GM23248 (cell line): ENCODE measurements at places on chromosomes 4 and X.
A peak's percentile ranks its signal among the peaks of the same experiment; 100 is the strongest.

DNA sequence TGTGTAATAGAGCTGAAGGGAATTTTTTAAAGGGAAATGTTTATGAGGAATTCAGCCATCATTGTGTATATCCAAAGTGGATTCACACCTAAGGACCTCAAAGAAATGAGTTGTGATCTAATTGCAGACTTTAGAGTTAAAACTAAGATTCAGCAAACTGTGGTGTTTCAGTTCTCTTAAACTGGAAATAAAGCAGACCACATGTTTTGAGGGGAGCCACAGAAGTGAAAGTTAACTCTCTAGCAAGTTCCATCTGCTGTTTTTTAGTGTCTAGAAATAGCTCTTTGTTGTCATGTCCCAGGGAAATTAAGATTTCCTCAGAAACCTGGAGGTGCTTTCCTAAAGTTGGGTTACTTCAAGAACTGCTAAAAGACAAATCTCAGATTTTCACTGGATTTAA, 97.3 kb upstream of the DDX3X start:
- DNase-seq, result no peak

DNA sequence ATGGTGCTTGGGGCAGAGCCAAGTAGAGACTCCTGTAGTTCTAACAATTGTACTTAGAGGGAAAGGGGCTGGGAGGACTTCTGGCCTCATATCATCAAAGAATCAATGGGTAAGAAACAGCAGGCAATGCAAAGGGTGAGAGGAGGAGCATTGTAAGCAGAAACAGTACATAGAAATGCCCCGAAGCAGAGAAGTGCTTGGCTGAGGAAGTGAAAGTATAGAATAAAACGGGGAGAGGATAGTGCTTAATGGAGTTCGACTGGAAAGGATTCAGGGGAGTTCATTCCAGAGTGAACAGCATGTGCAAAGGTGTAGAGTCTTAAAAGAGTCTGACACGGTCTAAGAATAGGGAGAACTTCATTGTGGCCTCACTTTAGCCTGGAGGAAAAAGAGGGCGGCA, 103.0 kb downstream of the SYNPO2 start:
- no peak for DNase-seq

DNA sequence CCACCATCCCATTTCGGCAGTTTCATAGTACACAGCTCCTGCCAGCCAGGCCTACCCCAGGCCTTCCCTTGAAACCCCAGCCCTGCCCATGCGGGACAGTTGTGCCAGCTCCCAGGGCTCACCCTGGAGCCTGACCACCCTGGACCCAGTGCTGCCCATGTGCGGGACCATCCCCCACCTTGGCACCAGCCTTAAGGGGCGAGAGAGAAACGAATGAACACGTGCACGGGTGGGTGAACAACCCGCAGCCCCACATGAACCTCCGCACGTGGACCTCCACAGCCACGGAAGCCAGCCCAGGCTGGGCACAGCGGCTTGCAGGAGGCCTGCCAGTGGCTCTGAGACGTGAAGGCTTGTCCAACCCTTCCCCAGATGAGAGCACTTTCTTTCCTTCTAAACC, 76.0 kb upstream of the MXD4 start:
- DNase-seq, result no peak

GRCh38 chr4:101328063-101328602, 19.2 kb downstream of the PPP3CA start:
- no peak for DNase-seq

- DNase-seq, result peak; percentile 8
Observed at GRCh38 chr4:189974056-189974455, 33.4 kb downstream of the FRG1 start.

- DNase-seq, result no peak
Observed at GRCh38 chrX:19866626-19867410, 20.6 kb downstream of the SH3KBP1 start.

GRCh38 chrX:83145876-83146275, 362.2 kb upstream of the POU3F4 start:
- no peak for DNase-seq

DNA sequence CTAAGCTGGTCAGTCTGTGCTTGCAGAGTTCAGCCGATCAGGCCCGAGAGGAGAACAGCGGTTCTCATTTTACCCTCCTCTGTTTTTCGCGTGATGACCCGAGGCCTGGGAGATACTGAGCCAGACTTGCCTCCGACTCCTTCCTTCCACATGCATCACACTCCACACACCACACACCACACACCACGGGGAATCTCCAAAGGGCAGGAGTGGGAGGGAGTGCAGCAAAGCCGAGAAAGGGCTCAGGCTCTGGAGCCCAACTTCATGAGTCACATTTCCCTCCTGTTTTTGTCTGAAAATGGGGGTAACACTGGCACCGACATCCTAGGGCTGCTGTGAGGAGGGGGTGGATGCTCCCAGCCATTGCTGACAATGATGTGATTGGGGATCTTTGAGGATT, 38.9 kb downstream of the TKTL1 start:
- DNase-seq, result no peak

DNA sequence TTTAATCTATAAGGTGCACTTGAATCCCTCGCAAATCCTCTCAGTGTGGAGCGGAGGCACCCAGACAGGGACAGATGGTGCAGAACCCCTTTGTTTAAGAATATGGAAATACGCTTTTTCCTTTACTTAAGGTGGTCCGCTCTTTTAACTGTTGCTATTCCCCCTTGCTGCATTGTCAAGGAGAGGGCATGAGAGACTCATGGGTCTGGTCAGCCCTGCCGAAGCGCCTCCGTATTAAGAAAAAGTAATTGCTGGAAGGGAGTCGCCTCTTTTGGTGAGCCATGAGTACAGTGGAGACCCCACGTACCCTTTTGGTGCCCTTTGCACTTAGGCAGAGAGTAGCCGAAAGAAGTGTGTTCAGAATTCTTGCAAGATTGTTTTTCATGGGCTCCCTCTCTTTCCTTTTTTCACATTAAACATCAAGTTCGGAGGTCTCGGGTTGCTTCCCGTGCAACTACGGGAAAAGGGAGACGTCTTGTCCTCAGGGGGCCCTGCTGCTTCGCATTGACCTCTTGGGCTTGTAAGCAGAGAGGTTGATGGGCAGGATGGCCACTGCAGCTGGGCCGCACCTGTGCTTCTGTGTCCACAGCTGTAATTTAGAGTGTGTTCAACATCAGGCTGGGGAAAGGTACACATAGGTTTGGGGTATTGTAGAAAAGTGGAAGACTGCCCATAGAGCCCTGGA, 109.6 kb downstream of the SPRY1 start:
- no peak for DNase-seq

- DNase-seq, result no peak
Observed at GRCh38 chrX:150337026-150337425, 26.1 kb upstream of the MAMLD1 start.

- no peak for DNase-seq
Observed at GRCh38 chrX:24468245-24468644, 3.2 kb downstream of the PDK3 start.

DNA sequence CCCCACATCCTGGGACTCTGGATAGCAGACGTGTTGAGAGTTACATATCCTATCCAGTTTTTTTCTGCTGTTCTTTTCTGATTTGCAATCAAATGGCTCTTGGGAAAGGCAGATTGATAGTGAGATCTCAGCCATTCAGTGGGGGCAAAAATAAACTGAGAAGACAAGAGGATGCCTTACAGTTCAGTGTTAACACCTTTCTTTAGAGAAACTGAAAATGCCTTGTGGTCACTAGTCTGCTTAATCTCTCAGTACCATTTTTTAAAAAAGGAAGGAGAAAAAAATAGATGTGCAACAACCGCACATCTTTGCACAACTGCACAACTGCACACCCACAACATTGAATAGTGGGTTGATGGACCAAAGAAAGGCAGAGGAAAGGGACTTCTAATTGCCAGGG, 109.3 kb downstream of the ARHGEF9 start:
- no peak for DNase-seq

- no peak for DNase-seq
Observed at GRCh38 chrX:56029188-56029587, 203.0 kb upstream of the KLF8 start.

DNA sequence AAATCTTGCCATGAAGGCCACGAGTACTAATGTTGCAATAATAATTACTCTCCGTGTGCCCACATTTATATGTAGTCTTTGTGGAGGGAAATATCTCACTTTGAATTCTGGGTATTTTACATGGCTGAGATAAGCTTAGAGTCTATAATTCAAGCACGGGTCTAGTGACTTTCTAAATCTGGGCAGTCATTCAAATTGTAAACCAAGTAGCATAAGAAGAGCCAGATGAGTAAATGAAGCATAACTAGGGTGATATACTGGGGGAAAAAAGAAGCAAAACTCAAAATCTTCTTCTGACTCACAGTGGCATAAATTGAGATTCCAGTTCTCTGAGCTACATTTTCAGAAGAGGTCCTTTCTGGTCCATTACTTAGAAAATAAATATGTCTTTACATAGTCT, 53.0 kb downstream of the MAPK10 start:
- peak; percentile 82 for DNase-seq

DNA sequence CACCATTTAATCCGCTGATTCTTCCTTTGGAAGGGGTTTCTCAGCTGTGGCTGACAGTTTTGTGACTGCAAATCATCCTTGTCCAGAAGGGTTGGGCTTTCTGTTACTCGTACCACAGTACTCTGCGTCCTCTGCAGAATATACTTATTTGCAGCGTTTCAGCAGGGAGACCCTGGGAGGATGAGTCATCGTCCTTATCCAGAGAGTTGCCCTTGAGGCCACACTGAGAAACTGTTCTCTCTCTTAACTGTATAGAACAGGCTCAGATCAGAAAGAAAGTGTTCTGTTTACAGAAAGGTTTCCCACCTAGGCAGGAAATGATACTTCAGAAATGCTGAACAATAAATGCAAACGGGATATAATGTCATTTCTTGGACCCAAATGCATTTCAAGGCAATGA, 47.8 kb upstream of the DDX53 start:
- no peak for DNase-seq

- peak; percentile 56 for DNase-seq
Observed at GRCh38 chr4:113781439-113782040, 20.0 kb upstream of the CAMK2D start.

DNA sequence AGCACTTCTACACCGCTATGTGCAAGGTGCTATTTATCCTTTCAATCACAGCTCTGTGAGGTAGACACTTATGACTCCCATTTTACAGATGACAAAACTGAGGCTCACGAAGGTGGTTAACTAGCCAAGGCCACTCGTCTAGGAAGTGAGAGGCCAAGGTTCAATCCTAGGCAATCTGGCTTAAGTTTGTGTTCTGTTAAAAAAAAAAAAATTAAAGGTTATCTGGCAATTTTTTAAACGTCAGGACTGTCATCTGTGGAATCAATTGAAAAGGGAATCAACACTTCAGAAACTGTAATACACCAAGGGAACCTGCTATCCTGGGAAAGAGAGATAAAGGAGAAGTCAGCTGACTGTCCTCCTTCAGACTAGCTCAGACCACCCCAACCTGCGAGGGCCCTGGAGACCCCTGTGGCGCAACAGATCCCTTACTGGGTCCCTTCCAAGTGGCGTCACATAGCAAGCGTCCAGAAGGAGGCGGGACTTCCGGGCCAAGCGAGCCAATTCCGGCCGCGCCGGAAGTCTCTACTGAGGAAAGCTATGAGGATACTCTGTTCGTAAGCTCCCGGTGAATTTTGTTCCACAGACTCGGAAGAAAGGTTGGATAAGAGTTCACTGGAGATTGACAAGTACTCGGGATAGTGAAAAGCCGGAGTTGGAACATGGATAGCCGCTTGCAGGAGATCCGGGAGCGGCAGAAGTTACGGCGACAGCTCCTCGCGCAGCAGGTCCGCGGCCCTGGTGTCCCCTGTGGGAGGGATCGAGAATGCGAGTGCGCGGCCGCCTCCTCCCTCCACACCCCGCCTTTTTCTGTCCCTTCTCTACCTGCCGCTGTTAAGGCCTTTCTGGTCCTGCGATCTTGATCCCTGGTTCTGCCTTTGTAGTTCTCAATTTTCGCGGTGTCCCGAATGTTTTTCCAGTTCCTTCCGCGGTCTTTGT, at the start of gene METTL14:
Gene METTL14, plus strand, starts transcription at position 520 of the 939 bp plus-strand sequence. Its CDS starts 143 bp downstream, at position 663.
- peak; percentile 97 for DNase-seq

GRCh38 chrX:12419591-12419990, 281.3 kb downstream of the FRMPD4 start:
- DNase-seq, result no peak

- DNase-seq, result no peak
Observed at GRCh38 chrX:6708041-6708440, 173.1 kb upstream of the VCX3A start.

DNA sequence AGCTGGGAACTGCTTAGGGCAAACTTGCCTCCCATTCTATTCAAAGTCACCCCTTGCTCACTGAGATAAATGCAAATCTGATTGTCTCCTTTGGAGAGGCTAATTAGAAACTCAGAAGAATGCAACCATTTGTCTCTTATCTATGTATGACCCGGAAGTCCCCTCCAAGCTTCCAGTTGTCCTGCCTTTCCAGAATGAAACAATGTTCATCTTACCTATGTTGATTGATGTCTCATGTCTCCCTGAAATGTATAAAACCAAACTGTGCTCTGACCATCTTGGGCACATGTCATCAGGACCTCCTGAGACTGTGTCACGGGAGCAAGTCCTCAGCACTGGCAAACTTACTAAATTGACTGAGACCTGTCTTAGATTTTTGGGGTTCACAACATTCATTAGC, 37.1 kb upstream of the TMPRSS11E start:
- DNase-seq, result no peak

- peak; percentile 48 for DNase-seq
Observed at GRCh38 chr4:12889054-12889453, 595.1 kb downstream of the RAB28 start.

DNA sequence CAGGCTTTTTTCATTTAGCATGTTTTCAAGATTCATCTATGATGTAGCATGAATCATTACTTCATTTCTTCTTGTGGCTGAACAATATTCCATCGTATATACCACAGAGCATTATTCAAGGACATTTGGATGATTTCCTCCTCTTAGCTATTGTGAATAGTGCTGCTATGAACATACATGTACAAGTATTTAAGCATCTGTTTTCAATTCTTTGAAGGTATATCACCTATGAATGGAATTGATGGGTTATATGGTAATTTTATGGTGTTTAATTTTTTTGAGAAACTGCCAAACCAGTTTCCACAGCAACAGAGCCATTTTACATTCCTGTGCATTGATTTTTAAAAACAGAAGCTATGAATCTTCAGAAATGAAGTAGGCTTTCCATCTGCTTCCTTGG, 36.1 kb upstream of the WDR19 start:
- DNase-seq, result peak; percentile 30

DNA sequence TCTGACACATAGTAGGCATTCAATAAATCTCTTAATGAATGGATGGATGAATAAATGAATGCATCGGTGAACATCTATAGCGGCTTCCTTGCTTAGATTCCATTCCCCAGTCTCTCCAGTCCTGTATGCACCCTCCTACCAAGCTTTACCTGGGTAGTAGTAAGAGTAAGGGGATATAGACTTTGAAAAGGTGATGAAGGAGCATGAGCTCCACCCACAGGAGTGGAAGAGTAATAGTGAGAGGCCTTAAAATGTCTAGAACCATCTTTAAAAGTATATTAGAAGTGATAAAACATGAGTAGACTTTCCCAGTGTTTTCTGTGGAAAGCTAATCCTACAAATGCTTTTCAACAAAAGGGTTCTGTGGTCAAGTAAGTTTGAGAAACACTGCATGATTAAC, 35.5 kb upstream of the GPC3 start:
- no peak for DNase-seq
